NCI-H1048 (cell line): ENCODE measurements at places on chromosomes 16 and 17.

GRCh38 chr16:80887062-80887461 is 82.7 kb upstream of the CDYL2 start:
- no peak for DNase-seq

GRCh38 chr17:29619251-29619650 is 3.5 kb downstream of the CORO6 start:
- DNase-seq = no peak

- DNase-seq = no peak
Observed at GRCh38 chr17:29237476-29238132, 9.1 kb upstream of the CRYBA1 start.

DNA sequence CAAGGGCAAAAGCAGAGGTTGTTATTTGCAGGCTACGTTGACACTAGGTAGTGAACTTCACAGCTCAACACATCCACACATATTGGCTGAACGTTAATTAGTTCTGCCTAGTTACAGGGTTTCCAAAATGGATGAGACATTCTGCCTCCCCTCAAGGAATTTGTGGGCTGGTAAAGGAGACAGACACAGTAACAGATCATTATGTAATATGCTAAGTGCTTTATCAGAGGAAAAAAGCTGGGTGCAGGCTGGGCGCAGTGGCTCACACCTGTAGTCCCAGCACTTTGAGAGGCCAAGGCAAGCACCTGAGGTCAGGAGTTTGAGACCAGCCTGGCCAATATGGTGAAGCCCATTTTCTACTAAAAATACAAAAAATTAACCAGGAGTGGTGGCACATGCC is 26.2 kb downstream of the BMERB1 start:
- no peak for DNase-seq

DNA sequence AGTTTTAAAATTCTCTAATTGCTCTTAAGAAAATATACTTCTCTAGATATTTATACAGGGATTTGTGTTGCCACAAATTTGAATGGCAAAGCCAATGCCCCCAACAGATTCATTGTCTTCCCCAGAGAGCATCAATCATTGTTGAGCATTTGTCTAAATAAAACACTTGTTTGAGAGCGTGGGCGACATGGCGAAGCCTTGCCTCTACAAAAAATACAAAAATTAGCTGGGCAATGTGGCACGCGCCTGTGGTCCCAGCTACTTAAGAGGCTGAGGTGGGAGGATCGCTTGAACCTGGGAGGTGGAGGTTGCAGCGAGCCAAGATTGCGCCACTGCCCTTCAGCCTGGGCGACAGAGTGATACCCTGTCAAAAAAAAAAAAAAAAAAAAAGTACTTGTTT is 13.4 kb upstream of the SRSF1 start:
- no peak for DNase-seq

GRCh38 chr16:52963212-52963854 is 89.4 kb downstream of the CHD9NB start:
- DNase-seq = no peak

DNA sequence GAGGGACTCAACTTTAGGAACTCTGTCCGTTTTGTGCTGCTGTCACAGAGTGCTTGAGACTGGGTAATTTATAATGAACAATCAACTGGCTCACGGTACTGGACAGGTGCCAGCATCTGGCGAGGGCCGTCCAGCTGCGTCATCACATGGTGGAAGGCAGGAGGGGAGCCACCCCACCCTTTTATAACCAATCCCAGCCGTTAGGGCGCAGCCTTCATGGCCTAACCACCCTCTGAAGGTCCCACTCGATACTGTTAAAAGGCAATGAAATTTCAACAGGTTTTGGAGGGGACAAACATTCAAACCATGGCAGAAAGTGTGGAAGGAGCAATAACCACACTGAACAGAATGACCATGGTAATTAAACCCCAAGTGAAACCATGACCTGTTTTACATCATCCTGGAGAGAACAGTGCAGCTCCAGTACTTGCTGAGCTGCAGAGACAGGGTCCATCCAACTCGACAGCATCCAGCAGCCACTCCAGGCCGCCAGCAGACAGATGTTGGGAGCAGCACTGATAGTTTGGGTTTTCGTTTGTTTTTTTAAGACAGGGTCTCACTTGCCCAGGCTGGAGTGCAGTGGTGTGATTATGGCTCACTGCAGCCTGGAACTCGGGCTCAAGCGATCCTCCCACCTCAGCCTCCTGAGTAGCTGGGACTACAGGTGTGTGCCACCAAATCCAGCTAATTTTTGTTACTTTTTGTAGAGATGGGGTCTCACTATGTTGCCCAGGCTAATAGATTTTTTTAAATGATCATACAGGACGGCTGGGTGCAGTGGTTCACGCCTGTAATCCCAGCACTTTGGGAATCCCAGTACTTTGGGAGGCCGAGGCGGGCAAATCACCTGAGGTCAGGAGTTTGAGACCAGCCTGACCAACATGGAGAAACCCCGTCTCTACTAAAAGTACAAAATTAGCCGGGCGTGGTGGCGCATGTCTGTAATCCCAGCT is 11.0 kb downstream of the CHMP6 start:
- no peak for DNase-seq

DNA sequence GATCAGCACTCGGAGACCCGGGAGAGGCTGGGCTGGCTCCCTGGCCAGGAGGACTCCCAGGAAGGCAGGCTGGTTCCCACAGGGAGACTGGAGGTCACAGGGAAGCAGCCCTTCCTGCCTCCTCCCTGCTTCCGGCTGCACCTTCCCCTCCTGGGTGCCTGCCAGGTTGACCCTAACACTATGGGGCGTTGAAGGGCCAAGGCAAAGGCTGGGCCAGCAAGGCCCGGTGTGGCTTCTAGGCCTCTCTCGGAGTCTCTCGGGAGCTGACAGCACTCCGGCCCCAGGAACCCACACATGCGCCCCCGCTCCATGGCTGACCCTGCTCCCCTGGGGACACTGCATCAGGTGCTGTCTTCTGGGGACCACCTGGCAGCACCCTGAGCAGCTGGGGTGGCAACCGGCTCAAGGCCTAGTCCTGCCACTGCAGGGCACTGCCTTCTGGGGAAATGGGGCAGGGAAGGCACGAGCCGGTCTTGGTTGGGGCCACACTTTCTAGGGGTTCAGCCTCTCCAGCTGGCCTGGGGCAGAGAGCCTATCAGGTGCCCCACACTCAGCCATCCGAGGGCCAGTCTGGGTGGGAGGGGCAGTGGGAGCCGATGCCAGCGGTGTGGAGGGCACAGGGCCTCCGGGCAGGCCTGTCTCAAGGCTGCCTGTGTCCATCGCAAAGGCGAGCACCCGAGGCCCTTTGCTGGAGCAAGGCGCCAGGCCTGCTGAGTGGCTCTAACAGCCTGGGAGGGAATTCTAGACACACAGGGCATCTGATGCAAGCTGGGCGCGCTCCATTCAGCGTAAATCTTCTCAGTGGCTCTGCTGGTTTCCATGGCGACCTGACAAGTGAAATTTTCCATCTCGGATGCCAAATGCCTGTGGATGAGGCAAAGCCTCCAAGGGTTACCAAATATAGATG is 5.6 kb upstream of the MTSS2 start:
- no peak for DNase-seq

- DNase-seq = no peak
Observed at GRCh38 chr17:62652251-62653001, 25.0 kb downstream of the MRC2 start.

- no peak for DNase-seq
Observed at GRCh38 chr17:602436-602835, 112.2 kb downstream of the VPS53 start.

GRCh38 chr17:76772842-76773525 is 35.1 kb downstream of the MFSD11 start:
- DNase-seq = no peak

GRCh38 chr17:46191322-46192188 is 1.7 kb downstream of the KANSL1 start:
- no peak for DNase-seq

- no peak for DNase-seq
Observed at GRCh38 chr16:85534536-85535351, 78.4 kb upstream of the GSE1 start.

DNA sequence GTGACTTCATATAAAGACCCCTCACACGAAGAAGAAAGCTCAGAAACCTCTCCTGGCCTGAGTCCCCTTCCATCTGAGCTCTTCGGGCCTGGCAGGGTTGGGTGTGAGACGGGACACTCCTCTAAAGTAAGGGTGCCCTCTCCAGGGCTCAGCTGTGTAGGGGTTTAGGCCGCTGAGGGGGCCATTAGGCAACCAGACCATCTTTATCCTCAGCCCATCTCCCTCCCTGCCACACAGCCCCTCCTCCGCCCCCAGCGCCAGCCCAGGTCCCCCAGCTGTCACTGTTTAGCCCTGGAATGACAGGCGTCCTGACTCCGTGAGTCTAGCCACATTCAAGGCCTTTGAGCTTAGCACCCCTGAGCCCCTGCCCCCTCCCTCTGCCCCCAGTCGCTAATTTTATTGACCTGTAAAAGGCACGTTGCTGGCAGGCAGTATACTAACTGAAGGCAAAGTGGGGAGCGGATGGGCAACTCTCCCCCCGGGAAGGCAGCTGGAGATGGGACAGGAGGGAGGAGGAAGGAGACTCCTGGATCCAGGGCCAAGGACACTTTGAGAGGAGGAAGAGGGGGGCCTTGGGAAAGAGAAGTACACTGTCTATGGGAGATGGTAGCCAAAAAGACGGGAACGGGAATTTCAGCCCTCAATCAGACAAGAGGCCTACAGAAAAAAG is 592 bp upstream of the ZNF385C start:
- DNase-seq = no peak

DNA sequence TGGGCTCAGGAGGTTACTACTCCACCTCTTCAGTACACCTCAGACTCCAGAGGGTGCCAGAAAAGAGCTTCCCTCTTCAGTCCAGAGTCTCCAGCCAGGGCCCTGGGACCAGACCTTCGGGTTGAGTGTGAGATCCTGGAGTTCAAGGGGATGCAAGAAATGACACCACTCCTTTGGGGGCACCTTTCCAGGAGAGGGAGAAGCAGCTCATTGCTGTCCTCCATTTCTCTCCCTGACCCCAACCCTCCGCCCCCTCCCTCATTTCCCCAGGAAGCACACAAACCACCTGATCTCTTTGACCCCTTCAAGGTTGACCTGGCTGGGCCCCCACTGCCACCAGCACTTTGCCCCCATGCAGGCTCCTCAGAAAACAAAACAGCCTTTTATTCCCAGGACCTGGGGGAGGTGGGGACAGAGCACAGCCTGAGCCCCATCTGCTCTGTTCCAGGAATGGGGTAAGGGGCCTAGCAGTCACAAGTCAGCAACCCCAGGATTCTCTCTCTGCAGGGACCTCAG is 21.4 kb downstream of the CDH5 start:
- no peak for DNase-seq
